ENCODE measurements at places on chromosomes 5 and 9.
A peak's percentile ranks its signal among the peaks of the same experiment; 100 is the strongest.

GRCh38 chr9:10366171-10366779 lies 246.5 kb downstream of the PTPRD start:
- DNase-seq: peak; percentile 11

DNA sequence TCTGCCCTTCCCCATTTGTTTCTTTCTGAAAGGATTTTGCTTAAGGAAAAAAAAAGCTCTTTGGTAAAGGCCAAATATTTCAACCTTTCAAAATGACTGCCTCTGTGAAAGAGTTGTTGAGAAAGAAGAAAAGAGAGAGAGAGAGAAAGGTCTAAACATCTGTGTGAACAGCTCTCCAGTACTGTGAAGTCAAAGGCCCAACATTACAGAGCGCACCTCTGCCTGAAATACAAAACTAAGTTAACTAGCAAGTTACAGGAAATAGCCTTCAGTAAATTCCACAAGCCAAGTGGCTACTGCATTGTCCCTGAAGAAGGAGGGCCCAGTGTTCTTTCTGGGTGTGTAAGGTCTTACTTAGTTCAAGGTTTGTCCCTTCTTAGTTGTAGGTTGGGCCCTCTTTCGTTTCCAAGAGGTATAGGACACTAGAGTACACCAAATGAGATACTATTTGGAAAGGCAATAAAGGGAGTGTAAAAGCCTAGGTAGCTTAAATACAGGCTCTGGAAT lies 104.4 kb downstream of the THBS4 start:
- no peak for DNase-seq

- DNase-seq: peak; percentile 22
Observed at GRCh38 chr5:112529525-112529924, 110.4 kb upstream of the EPB41L4A start.

GRCh38 chr5:157518963-157519362 lies 56.6 kb downstream of the ADAM19 start:
- DNase-seq: no peak

- no peak for DNase-seq
Observed at GRCh38 chr5:117394506-117395157, 820.0 kb upstream of the SEMA6A start.

- no peak for DNase-seq
Observed at GRCh38 chr5:15715535-15715934, 215.6 kb downstream of the FBXL7 start.

DNA sequence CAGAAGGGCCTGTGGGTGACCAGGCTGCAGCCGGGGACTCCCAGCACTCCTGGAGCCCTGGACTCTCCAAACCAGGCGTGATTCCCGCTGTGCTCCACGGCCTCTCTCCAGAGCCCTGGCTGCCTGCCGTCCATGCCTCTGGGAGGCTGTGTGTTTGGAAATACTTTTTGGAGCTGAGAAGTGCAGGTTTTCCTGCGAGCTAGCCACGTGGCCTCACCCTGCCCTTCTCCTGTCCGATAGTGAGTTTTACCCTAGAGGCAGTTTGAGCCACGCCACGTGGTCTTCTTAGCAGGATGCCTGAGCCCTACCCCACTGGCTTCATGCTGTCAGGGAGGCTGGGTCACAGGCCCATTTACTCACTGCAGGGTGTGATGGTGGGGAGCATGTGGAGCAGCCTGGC lies 71.3 kb downstream of the COL5A1 start:
- no peak for DNase-seq

- DNase-seq: no peak
Observed at GRCh38 chr9:137103206-137103999, 11.1 kb downstream of the DPP7 start.

DNA sequence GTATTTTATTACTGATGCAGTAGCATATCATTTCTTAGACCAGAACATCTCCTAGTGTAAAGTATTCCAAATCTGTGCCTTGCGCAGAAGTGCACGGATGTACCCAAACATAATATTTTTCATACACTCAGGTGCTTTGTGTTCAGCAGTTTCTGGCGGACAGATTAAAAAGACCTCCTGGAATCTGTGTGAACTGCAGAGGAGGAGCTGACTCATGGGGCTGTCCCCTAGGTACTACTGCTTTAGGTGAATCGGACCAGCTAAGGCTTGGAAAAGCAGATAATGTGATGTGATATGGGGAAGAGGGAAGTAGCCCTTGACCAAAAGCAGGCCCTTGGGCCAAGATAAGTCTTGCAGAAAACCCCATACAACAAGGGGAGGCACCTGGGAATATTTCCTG lies 310.1 kb downstream of the PLK2 start:
- DNase-seq: no peak

DNA sequence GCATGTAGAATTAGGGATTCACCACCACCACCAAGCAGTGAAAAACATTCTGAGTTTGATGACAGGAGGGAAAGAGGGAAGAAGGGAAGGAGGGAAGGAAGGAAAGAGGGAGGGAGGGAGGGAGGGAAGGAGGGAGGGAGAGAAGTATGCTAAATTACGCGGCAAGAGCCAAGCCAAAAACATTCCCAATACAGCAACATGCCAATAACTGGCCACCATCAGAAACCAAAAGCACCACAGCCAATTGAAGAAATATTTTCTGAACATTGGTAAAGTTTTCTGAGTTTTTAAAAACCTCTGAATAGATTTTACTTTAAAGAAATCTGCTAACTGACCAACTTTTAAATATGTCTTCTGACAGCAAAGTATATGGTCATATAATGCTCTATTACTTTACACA lies 36.0 kb downstream of the FNIP1 start:
- no peak for DNase-seq

- DNase-seq: peak; percentile 43
Observed at GRCh38 chr5:125699860-125700259, 723.3 kb upstream of the GRAMD2B start.

- no peak for DNase-seq
Observed at GRCh38 chr5:109695005-109695926, 5.5 kb downstream of the MAN2A1 start.

- peak; percentile 98 for DNase-seq
Observed at GRCh38 chr5:132414634-132415378, 45.3 kb downstream of the SLC22A5 start.

DNA sequence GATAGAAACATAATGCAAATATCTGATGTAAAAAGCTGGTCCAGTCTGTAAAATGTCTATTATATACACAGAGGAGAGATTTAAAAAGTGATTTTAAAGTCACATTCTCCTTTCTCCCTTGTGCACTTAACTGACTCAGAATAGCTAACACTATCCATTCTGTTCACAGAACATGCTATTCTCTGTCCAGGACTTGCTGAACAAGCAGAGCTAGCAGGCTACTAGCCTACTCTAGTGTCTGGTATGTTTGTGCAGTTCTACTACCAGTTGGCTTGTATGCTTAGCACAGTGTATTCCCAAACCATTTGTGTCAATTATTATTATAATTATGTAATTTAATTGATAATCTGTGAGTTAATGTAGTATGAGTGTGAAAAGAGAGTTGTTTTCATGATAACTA lies 161.7 kb upstream of the NUDT12 start:
- no peak for DNase-seq

- no peak for DNase-seq
Observed at GRCh38 chr5:74239261-74239660, 401.3 kb downstream of the ENC1 start.

DNA sequence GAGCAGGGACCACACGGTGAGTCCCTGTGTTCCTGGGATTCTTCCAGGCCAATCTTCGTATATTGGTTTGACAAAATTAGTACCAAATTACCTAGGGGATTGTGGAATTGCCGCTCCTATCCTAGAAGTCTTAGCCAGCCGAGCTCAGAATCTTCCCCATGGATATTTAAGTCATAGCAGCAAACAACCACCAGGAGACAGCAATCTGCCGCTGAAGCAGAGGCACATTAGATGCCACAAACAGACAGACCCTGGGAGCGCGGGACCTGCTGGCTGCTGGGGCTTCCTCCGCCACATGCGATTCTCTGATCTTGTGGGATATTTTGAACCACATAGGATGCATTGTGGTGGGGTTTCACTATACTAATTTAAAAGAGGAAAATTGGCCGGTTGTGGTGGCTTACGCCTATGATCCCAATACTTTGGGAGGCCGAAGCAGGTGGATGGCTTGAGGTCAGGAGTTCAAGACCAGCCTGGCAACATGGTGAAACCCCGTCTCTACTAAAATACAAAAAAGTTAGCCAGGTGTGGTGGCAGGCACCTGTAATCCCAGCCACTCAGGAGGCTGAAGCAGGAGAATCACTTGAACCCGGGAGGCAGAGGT lies 31.7 kb upstream of the ZBTB43 start:
- DNase-seq: peak; percentile 58

DNA sequence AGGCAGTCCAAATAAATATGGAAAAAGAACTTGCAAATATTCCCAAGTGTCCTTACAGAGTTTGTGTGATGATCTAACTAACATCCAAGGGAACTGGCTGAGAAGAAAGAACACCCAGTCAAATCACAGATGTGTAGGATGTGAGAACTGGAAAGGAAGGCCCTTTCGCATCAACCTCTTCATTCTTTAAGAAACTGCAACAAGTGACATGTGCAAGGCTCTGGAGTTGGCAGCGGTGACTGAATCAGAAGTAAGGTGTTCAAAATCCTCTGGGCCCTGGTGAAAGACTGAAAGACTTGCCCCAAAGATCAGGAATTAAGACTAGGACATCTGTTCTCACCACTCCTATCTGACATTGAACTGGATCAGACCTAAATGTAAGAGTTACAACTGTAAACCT lies 88.7 kb downstream of the RAPGEF1 start:
- DNase-seq: no peak

GRCh38 chr9:95505717-95506427 lies 10.9 kb downstream of the PTCH1 start:
- peak; percentile 33 for DNase-seq

GRCh38 chr9:125238127-125238914 lies 2.8 kb downstream of the HSPA5 start:
- DNase-seq: no peak

DNA sequence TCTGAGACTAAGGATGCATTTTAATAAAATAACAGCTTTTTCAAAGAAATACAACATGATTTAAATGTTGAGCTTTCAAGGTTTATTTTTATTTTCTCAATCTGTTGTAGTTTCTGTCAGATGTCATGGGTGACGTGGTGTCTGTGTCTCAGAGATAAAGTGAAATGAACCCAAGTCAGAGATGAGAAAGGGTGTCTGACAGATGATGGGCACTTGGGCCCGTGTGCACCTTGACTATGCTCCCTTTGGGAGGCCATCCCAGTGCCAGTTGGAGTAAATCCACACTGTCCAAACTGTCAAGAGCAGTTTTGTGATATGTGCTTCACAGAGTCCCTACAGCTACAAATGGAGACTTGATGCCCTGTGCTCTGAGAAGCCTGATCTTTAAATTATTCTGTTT lies 536.9 kb upstream of the FAM174A start:
- no peak for DNase-seq

DNA sequence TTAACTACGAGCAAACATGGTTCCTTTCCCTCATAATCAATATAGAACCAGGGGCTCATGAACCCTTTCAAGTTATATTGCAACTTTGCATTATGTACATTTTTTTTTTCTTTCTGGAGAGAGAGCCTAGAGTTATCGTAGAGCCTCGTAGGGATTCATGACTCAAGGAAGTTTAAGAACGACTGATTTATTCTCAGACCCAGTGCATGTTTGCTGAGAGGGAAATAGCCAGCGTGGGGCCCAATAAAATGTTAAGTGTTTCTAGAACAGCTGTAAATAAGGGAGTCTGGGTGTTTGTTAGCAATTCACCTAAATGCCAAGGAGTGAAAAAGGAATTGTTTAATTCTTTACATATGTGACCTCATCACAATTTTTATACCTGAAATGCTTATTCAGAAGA lies 119.0 kb upstream of the KLF9 start:
- DNase-seq: no peak

GRCh38 chr5:64789457-64789856 lies 20.7 kb downstream of the CWC27 start:
- DNase-seq: no peak

GRCh38 chr5:175377816-175378215 lies 66.2 kb downstream of the DRD1 start:
- DNase-seq: no peak

DNA sequence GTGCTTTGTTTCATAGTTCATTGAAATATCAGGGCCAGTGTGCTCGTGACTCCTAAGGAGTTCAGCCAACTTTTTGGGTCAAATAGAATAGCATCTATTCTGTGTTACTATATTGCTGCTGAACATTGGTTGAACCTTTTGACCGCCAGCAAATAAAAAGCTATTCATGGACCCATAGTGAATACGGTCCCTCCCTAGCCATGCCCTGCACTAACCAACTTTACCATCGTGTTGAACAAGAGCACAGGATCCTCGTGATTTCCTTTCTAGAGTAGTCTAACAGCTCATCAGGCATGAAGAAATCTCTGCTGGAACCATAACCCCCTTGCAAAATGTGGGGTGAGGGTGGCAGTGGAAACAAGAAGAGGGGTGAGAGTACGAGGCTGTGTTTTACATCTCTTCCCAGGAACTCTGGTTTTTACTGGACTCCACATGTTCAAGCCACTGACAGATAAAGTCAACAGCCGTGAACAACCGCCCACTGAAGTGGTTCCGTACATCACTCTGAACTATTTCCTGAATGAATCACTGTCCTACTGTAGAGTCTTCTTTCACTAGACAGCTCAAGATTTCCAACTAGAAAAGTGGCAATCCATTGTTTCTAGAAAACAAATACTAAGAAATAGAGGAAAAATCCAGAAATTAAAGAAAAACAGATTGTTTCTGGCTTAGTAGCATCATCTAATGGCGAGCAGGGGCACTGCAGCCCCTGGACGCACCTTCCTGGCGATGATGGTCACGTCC lies 70.1 kb upstream of the SPATA31E1 start:
- peak; percentile 64 for DNase-seq

GRCh38 chr5:160311491-160312133 lies 752 bp downstream of the CCNJL start:
- DNase-seq: no peak

- DNase-seq: peak; percentile 48
Observed at GRCh38 chr5:123776761-123777160, 264.8 kb downstream of the CSNK1G3 start.

- no peak for DNase-seq
Observed at GRCh38 chr9:87751423-87751822, 25.5 kb downstream of the CTSL start.

- peak; percentile 15 for DNase-seq
Observed at GRCh38 chr9:125785248-125785751, 38.1 kb downstream of the PBX3 start.

DNA sequence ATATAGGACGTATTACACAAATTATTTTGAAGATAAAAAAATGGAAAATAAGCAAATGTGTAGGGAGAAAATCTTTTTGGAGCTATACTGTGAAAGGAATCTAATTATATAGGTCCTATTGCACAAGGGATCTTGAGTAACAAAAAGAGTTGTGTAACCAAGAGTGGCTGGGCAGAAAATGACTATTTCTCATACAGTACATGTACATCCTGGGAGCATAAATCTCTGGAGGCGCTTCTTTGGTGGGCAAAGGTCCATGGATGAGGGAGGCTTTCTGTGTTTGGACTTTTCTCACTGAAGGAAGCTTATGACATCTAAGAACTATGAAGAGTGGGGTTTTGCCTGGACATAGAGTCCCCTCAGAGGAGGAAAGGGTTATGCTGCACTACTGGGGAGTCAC lies 29.8 kb downstream of the ANKS6 start:
- DNase-seq: no peak

DNA sequence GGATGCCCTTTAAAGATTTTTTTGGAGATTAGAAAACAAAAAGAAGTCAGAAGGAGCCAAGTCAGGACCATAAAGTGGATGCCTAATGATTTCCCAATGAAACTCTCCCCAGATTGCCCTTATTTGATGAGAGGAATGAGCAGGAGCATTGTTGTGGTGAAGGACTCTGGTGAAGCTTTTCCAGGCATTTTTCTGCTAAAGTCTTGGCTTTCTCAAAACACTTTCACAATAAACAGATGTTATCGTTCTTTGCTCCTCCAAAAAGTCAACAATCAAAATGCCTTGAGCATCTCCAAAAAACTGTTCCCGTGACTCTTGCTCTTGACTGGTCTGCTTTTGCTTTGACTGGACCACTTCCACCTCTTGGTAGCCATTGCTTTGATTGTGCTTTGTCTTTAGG lies 121.8 kb downstream of the CAAP1 start:
- no peak for DNase-seq
